Activated naive CD8-positive, alpha-beta T cell treated with anti-CD3 and anti-CD28 coated beads, Interleukin-2, amount 10 ng/mL, durations not matched to agents 7 days and 5 days (primary cell): ENCODE measurements at places on chromosomes 1 and 21.
A peak's percentile ranks its signal among the peaks of the same experiment; 100 is the strongest.

- DNase-seq, result no peak
These were observed 7.6 kb upstream of the CD1A start for GRCh38 chr1:158246650-158247049.

GRCh38 chr1:152525080-152525641 is 10.9 kb downstream of the CRCT1 start:
- no peak for DNase-seq

DNA sequence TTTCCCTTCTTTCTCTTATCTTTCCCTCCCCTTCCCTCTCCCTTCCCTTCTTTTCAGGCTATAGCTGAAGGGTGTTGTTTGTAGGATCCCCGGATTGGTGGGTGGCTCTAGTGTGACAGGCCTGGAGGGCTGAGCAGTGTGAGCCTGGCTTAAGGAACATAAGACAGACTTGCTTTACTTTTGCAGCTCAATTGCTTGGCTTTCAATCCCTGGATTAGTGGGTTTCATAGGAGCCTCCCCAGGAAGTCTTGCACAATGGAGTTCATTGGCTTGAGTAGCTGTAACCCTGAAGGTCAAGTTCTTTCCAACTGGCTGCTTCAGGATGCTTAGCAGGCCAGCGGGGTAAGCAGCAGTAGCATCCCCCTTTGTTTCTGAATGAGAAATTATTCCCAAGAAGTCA is 126.7 kb downstream of the CAMTA1 start:
- DNase-seq, result no peak

DNA sequence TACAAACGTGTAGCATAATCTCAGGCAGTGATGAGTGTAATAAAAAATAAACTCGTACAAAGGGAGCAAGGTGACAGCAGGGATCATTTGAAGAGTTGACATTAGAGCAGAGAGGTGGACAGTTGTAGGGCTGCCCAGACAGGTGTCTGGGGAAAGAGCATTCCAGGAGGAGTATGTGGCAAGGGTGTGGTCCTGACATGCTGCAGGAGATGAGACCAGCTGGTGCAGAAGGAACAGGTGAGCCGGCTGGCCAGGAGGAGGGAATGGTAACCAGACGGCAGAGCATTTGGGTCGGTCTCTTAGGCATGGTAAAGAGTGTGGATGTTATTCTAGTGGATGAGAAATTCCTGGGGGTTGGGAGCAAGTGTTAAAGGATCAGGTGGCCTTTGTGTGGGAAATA is 306.3 kb downstream of the LMX1A start:
- DNase-seq, result no peak

- no peak for DNase-seq
These were observed 226.4 kb downstream of the NRIP1 start for GRCh38 chr21:14838400-14838799.

DNA sequence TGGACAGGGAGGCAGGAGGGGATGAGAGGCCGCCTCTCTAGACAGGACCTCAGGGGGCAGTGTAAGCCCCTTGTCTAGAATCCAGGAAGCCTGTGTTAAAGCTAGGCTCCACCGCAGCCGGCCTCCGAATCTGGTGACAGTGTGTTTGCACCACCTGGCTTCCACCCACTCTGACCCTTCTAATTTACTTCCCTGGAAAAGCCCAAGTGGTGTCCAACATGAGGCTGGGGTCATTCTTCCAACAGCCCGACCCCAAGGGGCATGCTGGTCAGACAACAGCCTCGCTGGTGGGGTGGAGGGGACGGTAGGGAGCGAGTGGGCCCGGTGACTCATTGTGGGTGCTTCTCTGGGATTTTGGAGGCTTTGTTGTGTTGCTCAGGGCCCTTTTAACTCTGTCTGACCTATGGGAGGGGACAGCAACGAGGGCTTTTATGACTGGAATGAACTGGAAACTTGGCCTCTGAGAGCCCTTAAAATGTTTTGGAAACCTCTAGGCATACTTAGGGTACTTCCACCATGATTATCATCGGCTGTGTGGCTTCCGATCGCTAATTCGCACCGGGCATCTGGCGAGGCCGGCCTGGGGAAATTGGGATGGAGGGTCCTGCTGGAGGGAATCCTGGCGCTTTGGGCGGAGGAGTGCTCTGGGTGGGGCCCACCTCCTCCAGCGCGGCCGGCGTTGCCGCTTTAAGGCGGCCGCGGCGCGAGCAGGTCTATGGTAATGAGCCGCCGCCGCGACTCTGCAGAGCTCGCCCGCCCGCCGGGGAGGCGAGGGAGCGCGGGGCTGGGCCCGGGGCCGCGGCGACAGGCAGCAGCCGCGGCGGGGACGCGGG is at the start of gene CELSR2:
CELSR2 (plus strand) TSS at position 743 of the 833 bp plus-strand sequence. CDS start 541 bp downstream, outside the sequence.
- DNase-seq, result peak; percentile 84

DNA sequence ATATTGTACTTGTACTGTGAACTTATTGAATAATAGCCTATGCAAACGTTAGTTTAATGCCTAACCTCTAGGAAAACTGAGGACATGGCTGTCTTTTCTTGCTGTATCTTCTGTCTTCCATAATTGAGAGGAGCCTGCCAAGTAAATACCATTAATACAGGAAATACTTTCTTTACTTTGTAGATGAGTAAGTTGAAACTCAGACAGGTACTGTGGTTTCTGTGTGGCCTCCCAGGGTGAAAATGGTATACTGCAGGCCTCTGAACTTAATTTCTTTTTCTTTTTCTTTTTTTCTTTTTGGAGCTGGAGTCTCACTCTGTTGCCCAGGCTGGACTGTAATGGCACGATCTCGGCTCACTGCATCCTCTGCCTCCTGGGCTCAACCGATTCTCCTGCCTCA is 208.8 kb upstream of the ADGRL4 start:
- DNase-seq, result no peak

GRCh38 chr1:214028649-214029406 is 41.1 kb downstream of the PROX1 start:
- no peak for DNase-seq

DNA sequence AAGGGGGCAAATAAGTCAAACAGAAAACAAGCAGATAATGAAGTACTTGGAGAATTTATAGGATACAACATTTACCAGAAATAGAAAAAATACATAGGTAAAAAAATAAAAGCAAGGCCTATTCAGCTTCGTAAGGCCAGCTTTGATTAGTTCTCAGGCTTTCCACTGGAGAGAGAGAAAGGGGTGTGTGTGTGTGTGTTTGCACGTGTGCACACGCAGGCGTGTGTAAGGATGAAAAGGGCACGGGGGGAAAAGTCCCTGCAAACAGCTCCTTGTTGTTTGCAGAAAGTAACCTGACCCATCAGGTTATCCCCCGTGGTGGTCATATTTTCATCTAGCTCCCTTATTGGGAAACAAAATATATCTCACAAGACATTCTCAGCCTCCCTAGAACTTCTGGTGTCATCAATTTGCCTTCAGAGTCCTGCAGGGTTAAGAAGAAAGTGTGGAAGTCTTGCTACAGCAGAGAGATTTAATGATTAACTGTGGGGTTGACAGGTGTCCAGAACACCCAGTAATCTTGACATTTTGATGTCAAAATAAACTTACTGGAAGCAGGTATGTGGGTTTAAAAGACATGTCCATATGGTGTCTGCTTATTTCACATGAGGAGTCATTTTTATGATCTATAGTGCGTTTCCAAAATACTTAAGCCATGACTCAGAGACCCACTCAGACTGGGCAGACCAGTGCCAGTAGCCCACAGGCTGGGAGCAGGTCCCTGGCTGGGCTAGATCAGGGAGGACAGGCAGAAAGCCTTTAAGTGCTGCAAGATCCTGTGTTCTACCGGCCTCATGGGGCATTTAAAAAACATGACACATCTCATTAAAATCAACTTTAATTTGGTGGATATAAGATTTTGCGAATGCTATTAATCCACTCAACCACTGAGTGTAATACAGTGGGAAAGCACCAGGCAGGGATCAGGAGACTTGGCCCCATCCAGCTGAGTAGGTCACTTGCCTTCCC is 487.6 kb upstream of the CAMK1G start:
- no peak for DNase-seq

DNA sequence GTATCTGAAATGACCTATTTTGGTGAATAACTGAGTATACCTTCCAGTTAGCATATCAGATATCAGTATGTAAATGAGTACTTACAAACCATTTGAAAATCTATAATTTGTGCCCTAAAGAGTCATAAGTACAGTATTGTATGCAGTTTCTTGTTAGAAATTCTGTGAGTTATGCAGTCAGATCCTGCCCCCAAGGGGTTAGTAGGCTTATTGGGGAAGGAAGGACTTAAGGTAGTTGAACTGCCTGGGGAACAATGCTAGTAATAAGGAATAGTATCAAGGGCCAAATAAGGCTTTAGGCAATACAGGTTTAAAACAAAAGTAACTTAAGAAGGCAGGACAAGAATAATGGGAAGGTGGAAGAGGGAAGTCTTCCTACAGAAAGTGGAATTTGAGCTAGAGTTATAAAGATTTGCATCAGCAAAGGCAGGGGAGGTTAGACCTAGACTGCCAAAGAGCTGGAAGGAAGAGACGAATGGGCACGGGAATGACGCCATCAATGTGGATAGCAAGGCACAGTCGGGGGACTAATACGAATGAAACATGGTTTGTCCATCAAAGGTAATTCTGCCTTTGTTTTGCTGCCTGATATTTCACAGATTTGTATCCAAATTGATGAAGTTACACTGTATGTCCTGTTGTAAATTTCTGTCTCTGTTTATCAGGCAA is 182.9 kb upstream of the DPYD start:
- no peak for DNase-seq

DNA sequence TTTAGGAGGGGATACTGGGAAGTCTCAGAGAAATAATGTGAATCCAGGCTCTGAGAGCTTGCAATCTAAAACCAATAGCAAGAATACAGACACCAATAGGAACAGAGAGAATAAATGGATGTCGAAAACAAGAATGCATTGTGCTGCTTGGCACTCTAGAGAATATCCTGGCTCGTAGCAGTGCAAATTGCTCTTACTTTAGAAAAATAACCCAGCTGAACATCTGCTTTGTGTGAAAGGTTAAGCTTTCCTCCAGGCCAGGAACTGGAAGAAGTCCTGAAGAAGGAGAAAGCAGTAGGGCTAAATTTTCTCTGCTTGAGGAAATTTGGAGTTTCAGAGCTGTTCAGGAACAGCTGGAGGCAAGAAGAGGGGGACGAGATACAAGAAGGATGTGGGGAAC is 382.3 kb downstream of the HHIPL2 start:
- DNase-seq, result no peak

DNA sequence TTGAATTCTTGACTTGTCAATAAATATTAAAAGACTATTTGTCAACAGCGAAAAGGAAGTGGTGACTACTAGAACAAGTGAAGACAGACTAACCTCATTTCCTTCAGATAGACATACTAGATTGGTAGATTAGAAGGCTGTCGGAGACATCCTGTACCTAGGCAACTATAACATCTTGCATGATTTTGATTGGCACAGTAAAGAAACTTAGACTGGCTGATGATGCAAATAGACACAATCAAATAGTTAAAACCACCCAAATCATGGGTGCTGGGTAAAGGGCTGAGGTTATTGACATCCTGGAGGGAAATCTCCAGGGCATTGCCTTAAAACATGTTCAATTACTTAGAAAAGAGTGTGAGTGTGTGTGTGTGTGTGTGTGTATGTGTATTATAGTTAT is 85.9 kb upstream of the EDEM3 start:
- DNase-seq, result no peak

- no peak for DNase-seq
These were observed 17.3 kb upstream of the CAPN2 start for GRCh38 chr1:223695014-223695548.

- DNase-seq, result no peak
These were observed 2.2 kb downstream of the DEGS1 start for GRCh38 chr1:224185208-224185607.

- no peak for DNase-seq
These were observed 15.2 kb downstream of the KIRREL1 start for GRCh38 chr1:158008630-158009029.

- DNase-seq, result no peak
These were observed 93.8 kb downstream of the S1PR1 start for GRCh38 chr1:101330427-101331130.

GRCh38 chr1:90715309-90715708 is 1.8 kb downstream of the BARHL2 start:
- no peak for DNase-seq
